A549 treated with CpdA at 1 μM for 4 hours (cell line): ENCODE measurements at places on chromosomes 5 and 9. TPM values are rescaled to one million over a fixed set of nuclear protein-coding genes. Genes with fewer than 3 reads are reported as not detected.

The ARHGEF39 gene
- 12.3 to 19.6 TPM (median 18.5 TPM) in 5 replicates for total RNA-seq

The GZMA gene
- not detected in 5 replicates for total RNA-seq

The CCL28 gene
- 0.14 to 0.29 TPM (median 0.20 TPM) in 5 replicates for total RNA-seq

The MARCHF11 gene
- not detected in 5 replicates for total RNA-seq

The RGS7BP gene
- total RNA-seq: not detected in 5 replicates

The ADAMTS6 gene
- total RNA-seq: 0.03 to 0.12 TPM (median 0.08 TPM) in 4 of 5 replicates, not detected in the other

The WDR70 gene
- 10.4 to 13.8 TPM (median 12.6 TPM) in 5 replicates for total RNA-seq

The GAS1 gene
- total RNA-seq: 0.05 to 0.13 TPM (median 0.10 TPM) in 5 replicates

The EQTN gene
- not detected in 5 replicates for total RNA-seq

The TAF1L gene
- total RNA-seq: not detected in 5 replicates

The RNF208 gene
- 1.1 to 2.4 TPM (median 1.9 TPM) in 5 replicates for total RNA-seq

The PROB1 gene
- total RNA-seq: 0.27 to 0.33 TPM (median 0.31 TPM) in 5 replicates

The CORO2A gene
- total RNA-seq: 0.36 to 0.86 TPM (median 0.59 TPM) in 5 replicates

The FOXD1 gene
- 13.1 to 19.3 TPM (median 17.6 TPM) in 5 replicates for total RNA-seq

The TRIM36 gene
- 1.5 to 1.7 TPM (median 1.7 TPM) in 5 replicates for total RNA-seq

The RASA1 gene
- 19.1 to 27.2 TPM (median 23.9 TPM) in 5 replicates for total RNA-seq

The GADD45G gene
- 0.16 to 0.40 TPM (median 0.35 TPM) in 4 of 5 replicates, not detected in the other for total RNA-seq

The NXNL2 gene
- 0.54 to 1.2 TPM (median 0.95 TPM) in 5 replicates for total RNA-seq

The GTF3C5 gene
- 61.6 to 72.0 TPM (median 70.8 TPM) in 5 replicates for total RNA-seq

The PCDHGA9 gene
- 0.06 to 0.14 TPM (median 0.08 TPM) in 3 of 5 replicates, not detected in the others for total RNA-seq

The HK3 gene
- total RNA-seq: 0.08 to 0.11 TPM in 2 of 5 replicates, not detected in the others

The GABRG2 gene
- total RNA-seq: not detected in 5 replicates

The SLC28A3 gene
- total RNA-seq: not detected in 5 replicates

The HRH2 gene
- 0.65 to 0.80 TPM (median 0.66 TPM) in 5 replicates for total RNA-seq

The EGFL7 gene
- total RNA-seq: 39.5 to 60.2 TPM (median 52.8 TPM) in 5 replicates

The LURAP1L gene
- 11.3 to 15.5 TPM (median 13.3 TPM) in 5 replicates for total RNA-seq

The TPPP gene
- total RNA-seq: 4.7 to 5.2 TPM (median 4.9 TPM) in 5 replicates

The NPR3 gene
- total RNA-seq: 20.5 to 25.1 TPM (median 21.7 TPM) in 5 replicates

The RIC1 gene
- 8.6 to 13.2 TPM (median 11.0 TPM) in 5 replicates for total RNA-seq

The NR5A1 gene
- 0.08 TPM in 1 of 5 replicates, not detected in the others for total RNA-seq

The SPINK6 gene
- total RNA-seq: 0.26 to 1.4 TPM (median 0.37 TPM) in 5 replicates

The NME5 gene
- not detected in 5 replicates for total RNA-seq

The ESM1 gene
- total RNA-seq: not detected in 5 replicates

The GABRA1 gene
- total RNA-seq: not detected in 5 replicates

The SPARC gene
- total RNA-seq: 15.0 to 28.3 TPM (median 21.6 TPM) in 5 replicates

The HACD4 gene
- total RNA-seq: 0.80 to 1.1 TPM (median 0.96 TPM) in 5 replicates

The FAM200C gene
- total RNA-seq: 2.0 to 2.6 TPM (median 2.1 TPM) in 5 replicates

The TMEM8B gene
- total RNA-seq: 2.4 to 3.3 TPM (median 2.8 TPM) in 5 replicates

The ABL1 gene
- 40.4 to 54.3 TPM (median 49.3 TPM) in 5 replicates for total RNA-seq

The TSSK1B gene
- not detected in 5 replicates for total RNA-seq

The CCDC127 gene
- 6.1 to 6.6 TPM (median 6.5 TPM) in 5 replicates for total RNA-seq

The PPIC gene
- 16.2 to 18.8 TPM (median 16.6 TPM) in 5 replicates for total RNA-seq

The SPINK4 gene
- not detected in 5 replicates for total RNA-seq

The GPR21 gene
- total RNA-seq: not detected in 5 replicates
